ENCODE measurements at places on chromosomes 2 and 18. TPM values are rescaled to one million over a fixed set of nuclear protein-coding genes. Genes with fewer than 3 reads are reported as not detected.

The CRYBA2 gene
- total RNA-seq: not detected

The CD28 gene
- total RNA-seq: 133 TPM

The MOCOS gene
- 0.17 TPM for total RNA-seq

The NOSTRIN gene
- total RNA-seq: not detected

The TMEM178A gene
- total RNA-seq: not detected

The OTOS gene
- total RNA-seq: not detected

Data from activated T-helper 1 cell treated with anti-CD3 and anti-CD28 coated beads, Interleukin-12 subunit alpha, Interleukin-12 subunit beta, Interleukin-2, Interleukin-4 antibody, amounts not matched to agents 30 ng/mL and 10 ng/mL and 1 ng/mL, durations not matched to agents 14 hours and 24 hours and 36 hours (primary cell).